GM13976 (cell line): ENCODE measurements at places on chromosomes 5 and 9.

GRCh38 chr9:104784098-104784497, 20.2 kb downstream of the NIPSNAP3B start:
- DNase-seq, result peak; percentile 27

GRCh38 chr5:133341296-133341695, 271.0 kb downstream of the FSTL4 start:
- no peak for DNase-seq

GRCh38 chr5:123097871-123098735, 9.1 kb downstream of the PRDM6 start:
- DNase-seq, result no peak

DNA sequence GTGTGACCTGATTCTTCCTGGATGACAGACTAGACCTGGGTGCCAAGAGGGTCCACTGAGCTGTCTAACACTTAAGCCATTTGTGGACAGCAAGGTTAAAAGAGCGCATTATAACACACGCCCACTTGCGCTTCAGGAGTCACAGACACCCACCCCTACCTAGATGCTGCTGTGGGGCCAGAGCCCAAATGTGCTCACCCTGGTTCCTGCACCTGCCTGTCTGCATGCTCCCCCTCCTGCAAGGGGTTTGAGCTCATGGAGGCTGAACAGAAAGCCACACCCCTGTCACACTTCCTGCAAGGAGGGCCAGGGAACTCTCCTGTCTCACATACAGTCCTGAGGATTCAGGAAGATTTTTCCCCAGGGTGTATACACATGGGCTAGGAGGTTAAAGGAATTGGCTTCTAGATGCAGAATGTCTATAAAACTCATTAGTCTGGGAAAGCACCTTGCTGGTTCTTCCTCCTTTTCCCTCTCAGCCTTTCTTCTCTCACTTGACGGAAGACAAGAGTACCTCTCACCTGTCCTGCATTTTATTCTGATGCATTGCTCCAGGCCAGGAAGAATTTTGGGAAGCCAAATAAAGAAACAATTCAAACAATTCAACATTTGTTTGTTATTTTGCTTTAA, 87.4 kb upstream of the LHFPL2 start:
- DNase-seq, result no peak

DNA sequence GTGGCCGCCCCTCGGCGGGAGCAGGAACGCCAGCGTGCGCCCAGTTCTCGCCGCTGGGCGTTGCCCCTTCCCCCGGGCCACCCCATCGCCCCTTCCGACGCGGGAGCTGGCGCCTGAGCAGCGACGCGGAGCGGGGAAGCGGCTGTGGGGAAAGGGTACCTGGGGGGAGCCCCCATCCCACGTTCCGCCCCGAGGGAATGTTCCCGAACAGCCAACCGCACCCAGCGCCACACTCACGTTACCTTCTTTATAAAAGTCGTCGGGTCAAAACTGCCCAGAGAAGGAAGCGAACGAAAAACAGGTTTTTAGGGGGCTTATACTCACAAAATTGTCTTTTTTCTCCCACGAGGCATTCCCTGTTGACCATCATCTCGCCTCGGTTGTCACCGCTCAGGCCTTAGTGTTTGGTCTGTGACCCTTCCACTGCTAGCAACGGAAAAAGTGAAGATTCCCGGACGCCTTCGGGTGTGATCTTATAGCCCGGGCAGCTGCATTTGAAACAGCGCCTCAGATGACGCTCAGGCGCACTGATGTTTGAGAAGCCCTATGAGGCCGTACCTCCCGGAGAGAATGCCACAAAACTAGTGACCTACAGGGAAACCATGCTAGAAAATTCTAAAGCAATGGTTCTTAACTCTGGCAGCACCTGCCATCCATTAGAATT, 475 bp upstream of the GOLM1 start:
- peak; percentile 42 for DNase-seq

DNA sequence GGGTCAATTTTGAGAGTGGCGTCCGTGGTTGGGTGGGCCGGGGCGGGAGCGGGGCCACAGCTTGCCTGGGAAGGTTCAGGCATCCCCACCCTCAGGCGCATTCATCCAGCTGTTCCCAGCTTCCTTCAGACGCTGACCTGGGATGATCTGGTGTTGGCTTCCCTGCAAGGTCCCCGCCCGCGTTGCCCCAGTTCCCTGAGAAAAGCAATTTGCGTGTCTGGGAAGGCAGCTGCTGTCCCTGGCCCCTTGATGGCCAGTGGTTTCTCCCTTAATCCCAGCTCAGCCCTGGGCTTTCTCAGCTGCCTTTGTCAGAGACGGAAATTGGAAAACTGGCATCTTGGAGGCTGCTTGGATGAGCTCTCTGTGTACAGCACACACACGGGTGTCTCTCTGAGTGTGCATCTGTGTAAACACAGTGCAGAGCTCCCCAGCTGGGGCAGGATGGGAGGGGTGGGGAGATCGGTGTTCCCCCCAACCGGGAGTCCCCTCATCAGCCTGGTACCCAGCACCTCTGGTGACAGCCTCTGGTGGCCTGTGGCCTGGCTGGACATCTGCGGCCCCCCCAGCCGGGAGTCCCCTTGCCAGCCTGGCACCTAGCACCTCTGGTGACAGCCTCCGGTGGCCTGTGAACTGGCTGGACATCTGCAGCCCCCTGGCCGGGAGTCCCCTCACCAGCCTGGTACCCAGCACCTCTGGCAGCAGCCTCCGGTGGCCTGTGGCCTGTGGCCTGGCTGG, 94.0 kb downstream of the COL5A1 start:
- no peak for DNase-seq

DNA sequence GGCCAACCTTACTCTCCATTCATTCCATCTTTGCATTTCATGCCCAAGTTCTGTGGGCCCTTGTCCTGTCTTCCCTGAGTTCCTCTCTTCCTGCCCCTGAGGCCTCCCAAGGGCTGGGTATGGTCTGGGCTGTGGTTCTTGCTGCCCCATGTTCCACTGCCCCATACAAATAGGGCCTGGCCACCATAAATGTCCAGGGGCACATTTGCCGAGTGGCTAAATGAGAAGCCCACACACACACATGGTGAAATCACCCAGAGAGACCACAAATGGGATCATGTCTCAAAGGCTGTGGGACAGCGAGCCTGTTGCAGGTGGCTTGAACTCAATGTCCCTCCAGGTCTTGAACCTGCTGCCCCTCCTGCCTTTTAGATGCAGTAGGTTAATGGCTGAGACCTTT, 1.2 kb downstream of the TIFAB start:
- no peak for DNase-seq

DNA sequence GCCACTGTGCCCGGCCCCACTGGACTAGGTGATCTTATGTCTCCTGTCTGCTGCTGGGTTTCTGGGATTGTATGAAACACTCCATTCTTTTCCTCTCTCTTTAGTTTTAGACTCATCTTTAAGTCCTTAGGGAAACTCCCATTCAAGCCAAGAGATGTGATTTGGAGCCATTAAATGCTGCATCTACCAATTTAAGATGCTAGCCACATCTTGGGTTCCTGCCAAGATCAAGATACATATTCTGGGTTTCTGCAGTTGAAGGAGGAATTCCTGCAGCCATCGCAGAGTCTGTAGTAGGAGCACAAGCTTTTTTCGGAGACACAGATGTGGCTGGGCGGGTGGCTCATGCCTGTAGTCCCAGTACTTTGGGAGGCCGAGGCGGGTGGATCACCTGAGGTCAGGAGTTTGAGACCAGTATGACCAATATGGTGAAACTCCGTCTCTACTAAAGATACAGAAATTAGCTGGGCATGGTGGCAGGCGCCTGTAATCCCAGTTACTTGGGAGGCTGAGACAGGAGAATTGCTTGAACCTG, 23.2 kb downstream of the STXBP1 start:
- no peak for DNase-seq

DNA sequence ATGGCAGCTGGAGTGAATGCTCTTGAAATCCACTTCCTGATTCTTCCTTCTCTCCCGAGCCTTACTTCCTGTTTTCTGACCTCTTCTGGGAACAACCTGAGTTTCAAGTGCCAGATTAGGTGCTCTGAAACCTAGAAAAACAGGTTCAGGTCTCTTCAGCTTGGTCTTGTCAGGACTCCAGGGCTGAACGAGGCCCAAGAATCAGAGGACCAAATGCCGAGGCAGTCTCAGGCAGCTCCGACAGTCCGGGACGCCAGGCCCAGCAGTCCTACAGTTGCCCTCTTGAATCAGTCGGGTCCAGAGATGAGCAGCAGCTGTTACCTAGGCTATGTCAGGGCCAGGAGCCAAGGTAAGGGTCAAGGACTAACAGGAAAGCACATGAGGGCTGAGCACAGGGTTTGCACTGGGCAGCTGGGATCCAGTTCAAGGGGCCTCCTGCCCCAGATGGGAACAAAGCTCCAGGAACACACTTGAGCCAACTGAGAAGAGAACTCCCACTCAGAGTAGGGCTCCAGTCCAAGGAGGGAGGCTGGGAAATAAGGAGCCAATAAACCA, 38.3 kb upstream of the ADRA1B start:
- no peak for DNase-seq

DNA sequence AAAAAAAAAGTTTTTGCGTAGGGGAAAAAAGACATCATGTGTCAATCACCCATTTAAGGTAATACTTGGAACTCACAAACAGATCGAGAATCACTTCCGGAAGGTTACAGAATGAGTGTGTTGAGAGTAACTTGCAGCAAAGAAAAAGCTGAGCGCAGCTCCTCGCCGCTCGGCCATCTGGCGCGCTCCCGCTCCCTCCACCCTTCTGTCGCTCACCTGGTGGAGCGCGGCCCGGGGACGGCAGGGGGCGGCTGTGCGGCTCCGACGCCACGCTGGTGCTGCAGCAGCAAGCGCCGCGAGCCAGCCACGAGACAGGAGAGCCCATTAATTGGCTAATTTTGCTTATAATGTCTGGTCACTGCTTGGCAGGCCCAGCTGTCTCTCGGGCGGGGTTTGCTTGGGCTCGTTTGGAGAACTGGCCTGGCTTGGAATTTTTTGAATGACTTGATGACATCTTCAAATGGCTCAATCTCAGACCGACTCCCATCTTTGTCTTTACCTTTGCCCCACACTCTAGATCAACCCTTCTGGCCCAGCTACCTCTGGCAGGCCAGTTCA, 601.8 kb downstream of the CCDC171 start:
- DNase-seq, result peak; percentile 47

DNA sequence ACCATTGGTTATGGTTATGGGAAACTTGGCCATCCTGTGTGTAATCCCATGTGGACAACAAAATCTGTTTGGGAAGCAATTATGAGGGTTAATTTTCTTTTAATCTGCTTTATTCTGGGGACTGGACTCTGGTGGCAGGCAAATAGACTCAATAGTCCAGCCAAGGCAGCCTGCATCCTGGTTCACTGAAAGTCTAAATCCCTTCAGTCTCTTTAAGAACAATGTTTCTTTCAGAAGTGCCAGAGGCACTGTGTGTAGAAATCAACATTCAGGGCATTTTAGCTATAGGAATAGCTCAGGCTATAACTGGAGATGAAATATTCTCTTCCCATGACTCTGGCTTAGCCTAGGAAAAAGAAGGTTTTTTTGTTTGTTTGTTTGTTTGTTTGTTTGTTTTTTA, 118.0 kb downstream of the SPATA31D1 start:
- no peak for DNase-seq

GRCh38 chr5:119355685-119356611, at the start of gene TNFAIP8:
Gene TNFAIP8 (plus strand): TSS chr5:119356019. CDS start chr5:119356091, 72 bp downstream.
- peak; percentile 82 for DNase-seq

DNA sequence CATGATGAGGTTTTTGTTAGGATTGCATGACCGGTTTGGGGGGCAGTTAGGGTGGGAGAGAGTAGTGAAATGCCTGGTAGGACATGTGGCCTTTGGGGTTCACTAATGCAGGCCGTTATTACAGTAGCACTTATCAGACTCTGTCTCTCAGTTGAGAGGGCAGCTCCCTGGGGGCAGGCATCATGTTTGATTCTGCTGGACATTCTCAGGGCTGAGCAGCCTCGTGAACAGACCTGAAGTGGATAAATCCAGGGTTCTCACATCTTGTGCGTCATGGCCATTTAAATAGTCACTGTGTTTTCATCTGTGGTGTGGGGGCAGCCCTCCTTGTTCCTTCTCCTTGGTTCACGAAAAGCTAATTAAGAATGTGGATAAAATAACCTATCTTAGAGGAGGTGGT, 18.9 kb downstream of the KCNN2 start:
- no peak for DNase-seq

DNA sequence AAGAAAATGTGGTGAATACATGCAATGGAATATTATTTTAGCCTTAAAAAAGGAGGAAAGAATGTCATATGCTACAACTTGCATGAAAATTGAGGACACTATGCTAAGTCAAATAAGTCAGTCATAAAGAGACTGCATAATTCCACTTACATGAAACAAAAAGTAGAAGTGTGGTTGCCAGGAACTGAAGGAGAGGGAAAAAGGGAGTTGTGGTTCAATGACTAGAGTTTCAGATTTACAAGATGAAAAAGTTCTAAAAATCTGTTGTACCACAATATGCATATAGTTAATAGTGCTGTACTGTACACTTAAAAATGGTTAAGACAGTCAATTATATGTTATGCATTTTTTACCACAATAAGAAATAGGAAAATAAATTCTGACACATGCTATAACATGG, 95.4 kb downstream of the SLC44A1 start:
- no peak for DNase-seq

- DNase-seq, result no peak
Measured at GRCh38 chr5:120150770-120151169, 313.3 kb upstream of the PRR16 start.

DNA sequence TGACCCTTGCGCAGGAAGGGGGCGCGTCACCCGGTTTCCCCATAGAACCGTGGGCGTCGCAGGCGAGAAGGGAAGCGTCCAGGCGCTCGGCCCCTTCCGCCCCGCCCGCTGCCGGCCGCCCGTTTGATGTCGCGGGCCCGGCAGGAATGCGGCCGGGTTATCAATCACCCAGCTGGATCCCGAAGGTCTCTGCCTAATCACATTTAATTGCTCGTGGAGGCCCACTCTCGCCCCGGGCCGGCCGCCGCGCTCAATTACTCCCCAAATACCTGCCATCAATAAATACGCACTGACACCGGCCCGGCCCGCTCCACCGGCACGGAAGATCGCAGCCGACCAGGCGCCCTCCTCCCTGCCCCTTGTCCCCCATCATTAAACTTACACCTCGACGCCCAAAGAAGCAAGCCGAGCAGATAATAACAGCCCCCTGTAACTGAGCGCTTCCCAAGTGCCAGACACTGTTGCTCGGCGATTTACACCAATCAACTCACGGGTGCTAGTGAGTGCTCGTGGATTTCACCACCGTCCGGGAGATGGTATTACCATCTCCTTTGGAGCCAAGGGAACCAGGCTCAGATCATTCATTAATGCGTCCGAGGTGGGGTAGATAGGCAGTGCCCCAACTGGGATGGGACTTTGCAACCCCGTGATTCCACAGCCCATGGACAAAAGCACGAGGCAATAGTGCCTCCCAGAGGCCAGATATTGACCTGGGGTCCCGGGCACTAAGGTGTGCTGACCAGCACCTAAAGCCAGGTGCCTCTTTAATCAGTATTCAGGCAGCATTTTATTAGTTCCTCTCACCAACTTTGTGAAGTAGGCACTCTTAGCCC, 11.3 kb downstream of the MSX2 start:
- no peak for DNase-seq
